ENCODE measurements at places on chromosomes 5 and 9. TPM values are rescaled to one million over a fixed set of nuclear protein-coding genes. Genes with fewer than 3 reads are reported as not detected.

Gene HMMR
- total RNA-seq: 6.1 TPM

Gene ICE1
- 48.3 TPM for total RNA-seq

Gene TLE1
- total RNA-seq: 65.5 TPM

Gene TIMD4
- total RNA-seq: 0.45 TPM

Gene FOXD4L3
- not detected for total RNA-seq

Gene C1QTNF2
- total RNA-seq: 2.3 TPM
